ENCODE measurements at places on chromosomes 11 and 22.

DNA sequence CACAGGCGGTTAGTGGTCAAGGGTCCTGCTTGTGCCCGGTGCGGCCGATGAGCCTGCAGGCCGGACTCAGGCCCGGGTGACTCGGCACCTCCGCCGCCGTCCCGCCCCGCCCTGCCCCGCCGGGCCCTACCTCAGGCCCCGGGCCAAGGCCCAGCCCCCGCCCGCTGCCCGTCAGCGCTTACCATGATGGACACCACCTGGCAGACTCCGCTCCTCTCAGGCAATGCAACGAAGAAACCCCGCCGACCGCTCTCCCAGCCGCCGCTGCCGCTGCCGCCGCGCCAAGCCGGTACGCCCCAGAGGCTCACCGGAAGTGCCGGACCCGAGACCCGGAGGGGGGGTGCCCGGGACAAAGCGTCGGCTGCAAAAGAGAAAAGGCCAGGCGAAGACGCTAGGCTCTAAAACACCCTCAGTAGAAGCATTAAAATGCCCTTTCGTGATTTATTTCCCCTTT, at the start of gene UFD1:
TSS of gene UFD1 (minus strand) at position 293 of the 454 bp plus-strand sequence. CDS start at position 185, 108 bp downstream.
- DNase-seq: peak; percentile 78

GRCh38 chr11:77101043-77101537, 1.6 kb upstream of the OMP start:
- no peak for DNase-seq

GRCh38 chr22:45150139-45150538, 13.6 kb upstream of the NUP50 start:
- DNase-seq: no peak

DNA sequence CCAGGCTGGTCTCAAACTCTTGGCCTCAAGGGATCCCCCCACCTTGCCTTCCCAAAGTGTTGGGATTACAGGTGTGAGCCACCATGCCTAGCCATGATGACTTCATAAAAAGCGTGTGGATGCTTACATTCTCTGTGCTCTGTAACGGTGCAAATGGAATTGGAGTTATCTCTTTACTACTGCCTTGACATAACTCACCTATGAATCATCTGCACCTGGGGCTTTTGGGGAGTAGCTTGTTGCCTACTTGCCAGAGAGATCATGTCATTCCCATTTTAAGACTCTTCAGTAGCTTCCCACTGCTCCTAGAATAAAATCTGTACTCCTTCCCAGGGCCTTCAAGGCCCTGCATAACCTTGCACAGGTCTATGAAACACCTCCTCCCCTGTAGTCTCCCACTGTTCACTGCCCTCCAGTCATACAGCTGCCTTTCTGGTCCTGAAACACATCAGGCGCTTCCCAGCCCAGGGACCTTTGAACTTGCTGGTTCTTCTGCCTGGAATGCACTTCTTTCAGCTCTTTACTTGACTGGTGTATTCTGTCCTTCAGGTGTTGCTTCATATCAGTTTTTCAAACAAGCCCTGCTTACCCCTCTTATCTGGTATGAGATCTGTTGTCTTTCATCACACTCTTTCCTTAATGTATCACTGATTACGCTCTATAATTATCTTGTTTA, 19.6 kb upstream of the MOGAT2 start:
- DNase-seq: no peak

DNA sequence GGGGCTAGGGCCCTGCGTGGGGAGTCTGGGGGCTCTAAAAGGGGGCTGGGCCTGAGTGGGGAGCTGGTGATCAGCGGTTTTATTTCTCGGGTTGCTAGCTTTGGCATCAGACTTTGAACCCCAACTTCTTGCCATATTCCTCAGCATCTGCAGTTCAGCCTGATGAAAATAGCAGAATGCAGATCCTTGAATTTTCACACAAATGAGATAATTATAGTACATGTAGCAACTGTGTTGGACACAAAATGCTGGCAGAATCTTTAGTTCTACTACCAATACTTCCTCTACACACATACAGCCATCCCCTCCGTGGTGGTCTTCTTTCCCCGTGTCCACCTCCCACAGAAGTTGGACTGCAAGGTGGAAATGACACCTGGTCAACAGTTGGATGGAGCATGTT, 1.5 kb downstream of the ZC3H7B start:
- DNase-seq: no peak

DNA sequence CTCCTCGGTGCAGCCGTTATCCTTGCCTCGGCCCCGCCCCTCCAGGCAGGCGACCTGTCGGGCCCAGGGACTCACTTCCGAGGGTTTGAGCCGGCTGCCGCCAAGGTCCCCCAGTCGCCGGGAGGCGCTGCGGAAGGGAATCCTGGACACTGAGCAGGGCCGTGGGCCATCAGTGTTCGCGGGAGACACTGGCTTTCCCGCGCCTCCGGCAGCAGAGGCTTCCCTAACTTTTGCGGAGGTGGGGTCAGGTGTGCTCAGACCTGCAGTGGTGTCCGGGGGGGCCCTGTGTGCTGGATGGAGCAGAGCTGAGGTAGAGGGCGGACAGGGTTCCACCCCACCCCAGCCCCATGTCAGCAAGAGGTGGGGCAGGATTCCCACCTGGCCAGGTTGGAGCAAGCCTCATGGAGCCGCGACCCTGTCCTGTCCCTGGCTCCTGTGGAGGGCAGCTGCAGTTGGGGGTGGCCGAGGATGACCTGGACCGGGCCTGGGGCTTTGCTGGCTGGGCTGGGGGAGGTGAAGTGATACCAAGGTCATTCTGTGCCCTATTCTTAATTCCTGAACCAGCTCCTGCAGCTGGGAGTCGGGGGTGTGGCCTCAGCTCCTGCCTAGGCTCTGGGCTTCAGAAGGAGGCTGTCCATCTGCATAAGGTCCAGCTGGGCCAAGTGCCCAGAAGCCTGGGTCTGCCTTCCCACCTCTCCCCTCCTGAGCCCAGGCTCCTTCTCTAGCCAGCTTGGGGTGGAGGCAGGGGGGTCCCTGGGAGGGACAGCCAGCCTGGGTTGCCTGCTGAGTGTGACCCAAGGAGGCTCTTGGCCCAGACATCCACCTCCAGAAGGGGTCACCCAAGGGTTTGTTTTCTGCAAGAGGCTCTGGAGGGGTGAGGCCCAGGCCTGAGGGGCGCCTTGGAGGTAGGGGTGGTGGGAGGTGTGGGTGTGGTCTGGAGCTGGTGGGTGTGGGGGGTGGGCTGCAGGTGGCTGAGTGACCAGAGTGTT, 8.4 kb downstream of the TSPAN4 start:
- DNase-seq: no peak

GRCh38 chr11:109865548-109866186, 227.5 kb upstream of the ZC3H12C start:
- DNase-seq: no peak

- no peak for DNase-seq
Measured at GRCh38 chr11:64371201-64371600, 12.2 kb downstream of the RPS6KA4 start.

DNA sequence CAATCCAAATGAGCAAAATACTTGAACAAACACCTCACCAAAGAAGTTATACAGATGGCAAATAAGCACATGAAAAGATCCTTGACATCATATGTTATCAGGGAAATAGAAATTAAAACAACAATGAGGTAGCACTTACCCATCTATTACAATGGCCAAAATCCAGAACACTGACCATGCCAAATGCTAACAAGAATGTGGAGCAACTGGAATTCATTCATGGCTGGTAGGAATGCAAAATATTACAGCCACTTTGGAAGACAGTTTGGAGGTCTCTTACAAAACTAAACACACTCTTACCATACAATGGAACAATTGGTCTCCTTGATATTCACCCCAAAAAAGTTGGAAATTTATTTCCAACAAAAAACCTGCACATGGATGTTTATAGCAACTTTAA, 19.1 kb upstream of the FAM181B start:
- no peak for DNase-seq

GRCh38 chr11:96863520-96863919, 473.7 kb downstream of the JRKL start:
- no peak for DNase-seq

GRCh38 chr22:20852503-20852902, 6.1 kb downstream of the PI4KA start:
- no peak for DNase-seq

- DNase-seq: no peak
Measured at GRCh38 chr11:126024123-126024522, 38.5 kb downstream of the CDON start.

- peak; percentile 44 for DNase-seq
Measured at GRCh38 chr11:10350334-10350733, 45.5 kb downstream of the ADM start.

GRCh38 chr11:73752903-73753302, 8.0 kb downstream of the RAB6A start:
- DNase-seq: no peak

GRCh38 chr11:12088047-12088481, 22.3 kb upstream of the MICAL2 start:
- no peak for DNase-seq

GRCh38 chr22:50703726-50704509, 31.3 kb downstream of the SHANK3 start:
- DNase-seq: no peak

GRCh38 chr11:60931917-60932316, 7.7 kb downstream of the TMEM132A start:
- no peak for DNase-seq

DNA sequence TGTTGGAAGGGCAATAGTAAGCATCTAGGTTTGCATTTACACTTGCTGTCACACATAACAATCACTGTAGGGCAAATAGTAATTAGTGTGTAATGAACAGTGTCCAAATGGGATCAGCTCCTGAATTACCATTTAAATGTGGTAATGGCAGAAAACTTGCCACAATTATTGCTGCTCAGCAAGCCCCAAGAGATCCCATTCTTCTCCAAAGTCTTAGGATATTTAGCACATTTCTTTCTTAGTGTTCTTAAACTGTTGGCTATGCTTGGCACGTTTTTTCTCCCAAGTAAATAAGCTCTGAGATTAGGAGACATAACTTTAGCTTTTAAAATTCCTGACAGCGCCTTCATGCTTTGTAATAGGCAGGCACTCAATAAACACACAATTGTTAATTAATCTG, 1037.0 kb downstream of the DLG2 start:
- no peak for DNase-seq

- no peak for DNase-seq
Measured at GRCh38 chr22:23240639-23241389, 60.5 kb downstream of the BCR start.

GRCh38 chr11:13382751-13383150, 80.3 kb downstream of the BTBD10 start:
- no peak for DNase-seq

GRCh38 chr11:23997356-23997755, 499.5 kb upstream of the LUZP2 start:
- no peak for DNase-seq

DNA sequence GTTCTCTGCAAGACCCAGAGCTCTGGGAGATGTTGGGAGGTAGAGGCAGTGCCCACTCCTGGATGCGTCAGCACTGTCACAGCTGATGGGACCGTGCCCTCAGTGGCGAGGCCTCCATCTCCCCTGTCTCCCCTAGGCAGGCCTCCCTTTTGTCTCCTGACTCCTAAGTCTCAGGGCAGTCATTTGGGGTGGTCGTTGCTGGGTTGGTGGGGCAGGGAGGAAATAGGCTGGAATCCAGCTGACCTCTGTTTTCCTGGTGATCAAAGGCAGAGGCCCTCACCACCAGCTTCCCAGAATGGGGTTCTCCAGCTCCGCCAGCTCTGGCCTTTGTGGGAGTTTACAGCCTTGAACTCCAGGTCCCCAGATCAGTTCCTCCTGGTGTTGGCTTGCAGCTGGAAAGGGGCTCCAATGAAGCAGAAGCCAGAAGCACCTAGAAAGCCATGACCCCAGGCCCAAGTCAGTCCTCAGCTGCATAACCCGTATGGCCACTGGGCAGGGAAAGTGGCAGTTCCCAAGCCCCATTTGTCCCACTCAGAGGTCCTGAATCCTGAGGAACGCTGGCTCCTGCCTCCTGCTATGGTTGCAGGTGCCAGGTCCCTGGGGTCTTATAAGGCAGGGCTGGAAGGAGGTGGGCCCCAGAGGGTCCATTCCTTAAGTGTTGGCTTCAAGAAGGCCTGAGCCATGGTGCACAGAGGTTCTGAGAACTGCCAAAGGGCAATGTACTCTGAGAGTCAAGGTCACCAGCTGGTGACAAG, 7.3 kb upstream of the FXYD2 start:
- DNase-seq: no peak

GRCh38 chr11:116334596-116334995, 438.2 kb downstream of the BUD13 start:
- DNase-seq: no peak

DNA sequence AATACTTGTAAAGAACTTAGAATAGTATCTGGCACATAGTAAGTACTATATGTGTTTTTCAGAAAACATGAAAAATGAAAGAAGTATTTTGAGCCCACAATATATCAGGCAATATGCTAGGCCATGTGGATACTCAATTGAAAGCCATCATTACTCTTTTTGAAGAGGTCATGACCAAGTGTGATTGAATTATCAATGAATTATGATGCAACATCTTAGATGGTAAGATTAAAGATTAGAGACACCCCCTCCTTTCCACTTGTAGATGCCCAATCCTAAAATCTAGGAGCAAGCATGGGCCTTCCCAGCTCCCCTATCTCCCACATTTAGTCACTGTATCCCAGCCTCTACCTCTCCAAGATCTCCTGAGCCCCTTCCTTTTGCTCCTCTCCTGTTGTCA, 154.4 kb downstream of the ETS1 start:
- DNase-seq: no peak

GRCh38 chr11:3920148-3920852, 64.8 kb downstream of the STIM1 start:
- no peak for DNase-seq

DNA sequence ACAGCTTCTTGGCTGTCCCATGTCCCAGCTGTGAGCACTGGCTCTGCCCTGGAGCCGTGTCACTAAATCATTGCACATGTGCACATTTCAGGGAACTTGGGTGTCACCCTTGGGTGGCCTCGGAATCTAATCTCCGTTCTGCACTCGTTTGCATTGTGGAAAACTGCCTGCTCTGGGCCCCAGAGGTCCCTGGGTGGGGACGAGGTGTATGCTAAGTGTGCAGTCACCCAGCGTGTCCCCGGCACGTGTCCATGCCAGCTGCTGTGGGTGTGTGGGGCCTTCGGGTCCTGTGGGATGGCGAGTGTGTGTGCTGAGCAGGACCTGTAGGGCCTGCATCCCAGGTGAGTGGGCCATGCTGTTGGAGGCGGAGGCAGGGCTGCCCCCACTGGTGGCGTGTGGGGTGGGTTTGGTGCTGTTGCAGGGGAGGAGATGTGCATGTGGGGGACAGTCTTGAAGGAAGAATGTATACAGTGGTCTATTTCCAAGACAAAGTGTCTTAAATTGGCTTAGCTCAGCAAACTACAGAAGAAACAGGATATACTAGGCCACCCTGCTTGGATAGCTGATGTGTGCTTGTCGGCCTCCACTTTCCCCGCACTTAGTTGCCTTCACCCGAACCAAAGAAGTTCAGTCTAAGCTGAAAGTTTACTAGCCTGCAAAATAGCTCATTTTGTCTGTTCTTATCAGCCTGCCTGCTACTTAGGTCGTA, 14.6 kb downstream of the TANGO2 start:
- DNase-seq: no peak

All from T1000 (cell line).